ENCODE measurements at places on chromosomes 2 and 18. TPM values are rescaled to one million over a fixed set of nuclear protein-coding genes. Genes with fewer than 3 reads are reported as not detected.
A peak's percentile ranks its signal among the peaks of the same experiment; 100 is the strongest.

DNA sequence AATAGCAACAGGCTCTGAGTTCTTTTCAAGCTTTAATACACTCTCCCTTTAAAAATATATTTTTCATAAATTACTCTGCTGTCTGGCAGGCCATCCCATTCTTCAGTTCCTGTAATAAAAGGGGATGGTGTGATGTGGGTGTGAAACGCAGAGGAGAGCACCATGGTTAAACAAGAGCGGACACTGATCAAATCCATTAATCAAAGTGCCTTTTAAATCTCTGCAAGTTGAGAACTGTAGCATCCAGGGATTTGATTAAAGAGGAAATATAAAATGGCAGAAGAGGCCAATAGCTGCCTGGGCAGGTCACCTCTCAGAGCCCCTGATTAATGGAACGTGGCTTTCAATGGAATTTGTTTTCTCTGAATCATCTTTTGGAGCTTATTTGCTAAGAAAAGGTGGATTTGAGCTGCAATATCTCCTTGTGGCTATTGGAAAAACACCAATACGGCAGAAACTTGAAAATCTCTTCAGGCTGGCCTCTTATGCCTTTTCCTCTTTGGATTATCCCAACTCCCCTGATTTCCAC is 96.9 kb downstream of the ACTR3 start:
- DNase-seq = no peak

DNA sequence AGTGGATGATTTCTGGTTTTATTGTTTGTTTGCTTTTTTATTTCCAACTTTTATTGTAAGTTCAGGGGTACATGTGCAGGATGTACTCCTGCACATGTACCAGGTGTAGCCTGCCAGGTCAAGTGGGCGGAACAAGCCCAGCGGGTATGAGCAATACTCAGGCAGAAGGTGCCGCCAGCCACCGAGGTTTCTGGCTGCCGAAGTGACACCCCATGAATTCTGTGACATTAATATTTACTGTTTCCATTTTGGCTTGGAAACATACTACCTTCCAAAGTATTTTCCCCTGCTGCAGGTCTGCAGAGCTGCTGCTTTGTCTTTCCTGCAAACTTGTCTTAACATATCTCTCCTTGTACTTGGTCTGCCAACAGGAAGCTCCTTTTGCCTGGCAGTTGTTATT is 78.5 kb downstream of the PTPN4 start:
- DNase-seq = no peak

- DNase-seq = peak; percentile 10
Measured at GRCh38 chr18:50848061-50848551, 28.3 kb upstream of the MRO start.

- no peak for DNase-seq
Measured at GRCh38 chr2:104408266-104408665, 445.6 kb upstream of the POU3F3 start.

Gene TTR
- total RNA-seq = not detected

Gene DNAH7
- total RNA-seq = under 0.01 TPM

All from fibroblast of villous mesenchyme (primary cell).